Stimulated activated CD8-positive, alpha-beta memory T cell treated with anti-CD3 and anti-CD28 coated beads, Interleukin-15, amount 100 ng/mL, for 48 hours (primary cell): ENCODE measurements at places on chromosomes 1 and 21.

- DNase-seq: no peak
These were observed 244.4 kb downstream of the AKT3 start for GRCh38 chr1:243605604-243606003.

DNA sequence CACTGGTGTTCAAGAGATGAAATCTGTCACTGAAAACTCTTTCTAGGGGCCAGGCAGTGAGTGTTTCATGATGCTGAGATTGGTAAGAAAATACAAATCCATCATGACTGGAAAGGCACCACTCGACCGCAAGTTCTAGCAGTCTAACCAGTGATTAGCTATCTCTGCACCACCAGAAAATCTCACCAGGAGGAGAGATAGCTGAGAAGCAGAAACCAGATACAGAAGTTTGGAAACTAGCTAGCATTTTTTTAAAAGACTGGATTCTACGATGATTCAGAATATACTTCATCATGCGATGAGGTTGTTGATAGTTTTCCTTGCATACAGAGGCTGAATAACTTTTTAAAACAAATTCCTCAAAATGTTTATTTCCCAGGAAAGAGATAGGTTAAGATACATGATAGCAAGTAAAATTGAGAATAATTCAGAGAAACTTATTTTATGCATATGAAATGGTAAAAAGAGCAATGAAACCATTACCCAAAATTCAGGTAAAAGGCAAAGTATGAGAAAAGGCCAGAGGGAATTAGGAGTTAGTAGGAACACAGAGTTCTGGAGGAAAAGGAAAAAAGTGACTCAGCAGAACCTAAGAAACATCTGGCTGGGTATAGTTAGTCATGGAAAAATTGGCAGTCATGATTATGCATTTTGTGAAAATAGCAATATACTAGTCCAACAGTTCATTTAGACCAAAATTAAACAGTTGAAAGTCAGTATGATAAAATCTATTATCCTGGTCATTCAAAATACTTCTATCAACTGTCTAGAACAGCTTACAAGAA, 3.3 kb upstream of the F3 start:
- DNase-seq: no peak

- DNase-seq: no peak
These were observed 1.3 kb upstream of the NRIP1 start for GRCh38 chr21:15066123-15066575.

DNA sequence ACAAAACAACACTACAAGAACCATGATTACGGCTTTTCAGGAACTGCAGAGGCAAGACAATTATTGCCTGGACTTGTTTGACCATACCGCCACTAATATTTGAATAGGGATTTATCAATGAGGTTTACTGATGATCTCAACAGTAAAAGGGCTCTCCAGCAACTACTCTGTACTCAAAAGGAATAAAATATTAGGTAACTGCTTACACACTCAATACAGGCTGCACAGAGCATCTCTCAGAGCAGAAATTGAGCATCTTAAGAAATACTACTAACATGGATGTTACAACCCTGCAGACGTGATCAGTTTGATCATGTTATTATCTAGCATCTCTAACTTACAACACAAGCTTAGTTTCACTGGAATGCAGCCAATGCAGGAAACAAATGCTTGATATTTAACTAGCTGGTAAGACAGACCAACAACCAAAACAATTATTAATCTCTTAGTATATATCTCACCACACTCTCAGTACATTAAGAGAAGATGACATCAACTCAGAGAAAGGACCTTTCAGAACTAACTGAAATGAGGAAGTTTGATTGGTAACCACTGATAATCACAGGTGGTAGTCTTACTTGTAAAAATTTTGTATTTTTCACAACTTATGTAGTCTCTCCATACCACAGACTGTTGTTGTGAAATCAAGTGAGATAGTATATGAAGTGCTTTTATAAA, 52.2 kb downstream of the PUM1 start:
- no peak for DNase-seq

DNA sequence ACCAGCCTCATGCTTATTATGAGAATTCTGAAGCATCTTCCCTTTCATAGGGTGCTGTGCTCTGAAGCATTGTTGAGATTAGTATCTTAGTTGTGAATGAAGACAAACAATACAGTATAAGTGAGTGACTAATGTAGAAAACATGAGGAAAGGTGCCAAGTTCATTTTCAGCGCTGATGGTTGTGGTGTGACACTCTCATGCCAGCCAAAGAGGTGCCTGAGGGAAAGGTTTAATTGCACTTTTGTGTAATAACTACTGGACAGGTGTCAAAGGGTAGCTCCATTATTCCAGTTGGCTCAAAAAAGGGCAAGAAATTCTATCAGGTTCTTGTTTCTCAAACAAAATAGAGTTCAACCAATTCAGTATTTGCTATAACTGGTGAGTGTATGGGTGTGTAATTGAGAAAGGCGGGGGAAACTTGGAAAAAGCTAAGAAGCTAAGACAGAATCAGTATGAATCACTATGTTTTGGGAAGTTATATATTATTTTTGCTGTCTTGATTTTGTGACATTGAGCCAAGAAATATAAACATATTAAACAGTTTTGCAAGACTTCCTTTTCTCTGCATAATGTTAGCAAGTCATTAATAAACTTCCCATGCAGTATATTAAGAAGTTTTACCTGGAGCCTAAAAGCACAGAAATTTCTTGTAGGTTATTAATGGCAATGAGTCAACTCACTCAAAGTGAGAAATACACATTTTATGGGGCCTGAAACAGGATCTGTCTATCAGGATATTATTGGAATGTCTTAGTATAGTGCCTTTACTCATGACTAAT, 31.8 kb downstream of the KCNK2 start:
- DNase-seq: no peak

DNA sequence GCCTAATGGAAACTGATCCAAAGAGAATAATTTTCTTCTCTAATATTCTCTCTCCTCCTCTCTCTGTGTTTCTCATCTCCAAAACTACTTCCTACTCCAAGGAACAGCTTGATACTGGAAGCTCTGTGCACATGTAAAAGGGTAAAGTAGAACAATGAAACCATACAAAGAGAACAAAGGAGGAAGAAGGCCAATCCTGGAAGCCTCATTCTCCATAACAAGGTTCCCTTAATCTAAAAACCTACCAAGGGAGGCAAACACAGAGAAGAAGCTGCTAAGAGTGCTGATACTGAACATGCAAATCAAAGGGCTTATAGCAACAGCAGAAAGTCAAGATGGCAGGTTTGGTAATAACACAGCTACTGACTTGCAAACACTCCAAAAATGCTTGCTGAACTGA, 44.4 kb downstream of the SIPA1L2 start:
- no peak for DNase-seq

GRCh38 chr1:63937461-63938022, 163.7 kb downstream of the ROR1 start:
- no peak for DNase-seq

DNA sequence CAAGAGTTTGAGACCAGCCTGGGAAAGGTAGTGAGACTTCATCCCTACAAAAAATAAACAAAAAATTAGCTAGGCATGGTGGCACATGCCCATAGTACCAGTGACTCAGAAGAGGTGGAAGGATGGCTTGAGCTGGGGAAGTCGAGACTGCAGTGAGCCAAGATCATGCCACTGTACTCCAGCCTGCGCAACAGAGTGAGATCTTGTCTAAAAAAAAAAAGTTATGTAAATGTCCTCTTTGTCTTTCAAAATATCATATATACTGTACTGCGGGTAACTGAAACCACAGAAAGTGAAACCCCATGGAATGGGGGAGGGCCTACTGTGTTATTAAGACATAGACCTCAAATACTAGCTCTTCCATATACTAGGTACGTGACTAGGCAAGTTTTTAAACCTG, 20.8 kb downstream of the ACADM start:
- DNase-seq: no peak

GRCh38 chr21:20789729-20790500, 208.3 kb upstream of the NCAM2 start:
- no peak for DNase-seq

GRCh38 chr1:101898137-101898536, 98.6 kb downstream of the OLFM3 start:
- no peak for DNase-seq

- no peak for DNase-seq
These were observed 54.3 kb downstream of the RPS6KA1 start for GRCh38 chr1:26583646-26584485.

- no peak for DNase-seq
These were observed 22.7 kb downstream of the NCF2 start for GRCh38 chr1:183567584-183567983.

- no peak for DNase-seq
These were observed 307.0 kb downstream of the ZP4 start for GRCh38 chr1:237583756-237584155.

- no peak for DNase-seq
These were observed 12.6 kb upstream of the PSMA5 start for GRCh38 chr1:109438798-109439297.

- no peak for DNase-seq
These were observed 21.8 kb downstream of the MIS18A start for GRCh38 chr21:32256873-32257620.

GRCh38 chr21:35136586-35137219, 87.6 kb upstream of the RUNX1 start:
- no peak for DNase-seq

GRCh38 chr1:167504467-167504827, 13.9 kb downstream of the CD247 start:
- DNase-seq: no peak

- no peak for DNase-seq
These were observed 78.0 kb downstream of the SSBP3 start for GRCh38 chr1:54328066-54328636.

DNA sequence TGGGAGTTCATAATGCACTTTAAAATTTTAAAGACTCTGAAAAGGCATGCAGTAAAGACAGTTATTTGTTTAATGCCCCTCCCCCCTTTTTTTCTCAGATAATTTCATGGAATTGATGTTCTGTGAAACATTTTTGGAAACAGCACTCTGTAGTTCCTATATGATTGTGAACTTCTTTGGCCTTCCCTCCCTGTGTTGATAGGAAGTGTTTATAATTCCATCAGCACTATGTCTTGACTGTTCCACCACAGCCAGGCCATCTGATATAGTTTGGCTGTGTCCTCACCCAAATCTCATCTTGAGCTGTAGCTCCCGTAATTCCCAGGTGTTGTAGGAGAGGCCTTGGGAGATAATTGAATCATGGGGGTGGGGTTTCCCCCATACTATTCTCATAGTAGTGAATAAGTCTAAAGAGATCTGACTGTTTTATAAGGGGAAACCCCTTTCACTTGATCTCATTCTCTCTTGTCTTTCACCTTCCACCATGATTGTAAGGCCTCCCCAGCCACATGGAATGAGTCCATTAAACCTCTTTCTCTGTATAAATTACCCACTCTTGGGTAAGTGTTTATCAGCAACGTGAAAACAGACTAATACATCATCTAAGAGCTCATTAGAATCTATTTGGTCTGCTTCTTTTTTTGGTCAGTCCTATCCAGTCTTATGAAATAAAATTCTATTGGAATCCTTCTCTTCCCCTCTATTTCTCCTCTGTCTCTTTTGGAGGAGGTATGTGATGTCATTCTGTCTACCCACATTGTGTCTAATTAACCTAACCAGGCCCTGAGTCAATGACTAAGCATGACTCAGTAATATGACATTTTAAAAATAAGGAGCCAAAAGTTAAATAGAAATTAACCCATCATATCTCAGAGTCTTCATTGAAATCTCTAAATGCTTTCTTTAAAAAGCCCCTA, 8.9 kb downstream of the CCDC185 start:
- DNase-seq: no peak

- DNase-seq: no peak
These were observed 443.5 kb upstream of the B3GALT2 start for GRCh38 chr1:193629875-193630274.

DNA sequence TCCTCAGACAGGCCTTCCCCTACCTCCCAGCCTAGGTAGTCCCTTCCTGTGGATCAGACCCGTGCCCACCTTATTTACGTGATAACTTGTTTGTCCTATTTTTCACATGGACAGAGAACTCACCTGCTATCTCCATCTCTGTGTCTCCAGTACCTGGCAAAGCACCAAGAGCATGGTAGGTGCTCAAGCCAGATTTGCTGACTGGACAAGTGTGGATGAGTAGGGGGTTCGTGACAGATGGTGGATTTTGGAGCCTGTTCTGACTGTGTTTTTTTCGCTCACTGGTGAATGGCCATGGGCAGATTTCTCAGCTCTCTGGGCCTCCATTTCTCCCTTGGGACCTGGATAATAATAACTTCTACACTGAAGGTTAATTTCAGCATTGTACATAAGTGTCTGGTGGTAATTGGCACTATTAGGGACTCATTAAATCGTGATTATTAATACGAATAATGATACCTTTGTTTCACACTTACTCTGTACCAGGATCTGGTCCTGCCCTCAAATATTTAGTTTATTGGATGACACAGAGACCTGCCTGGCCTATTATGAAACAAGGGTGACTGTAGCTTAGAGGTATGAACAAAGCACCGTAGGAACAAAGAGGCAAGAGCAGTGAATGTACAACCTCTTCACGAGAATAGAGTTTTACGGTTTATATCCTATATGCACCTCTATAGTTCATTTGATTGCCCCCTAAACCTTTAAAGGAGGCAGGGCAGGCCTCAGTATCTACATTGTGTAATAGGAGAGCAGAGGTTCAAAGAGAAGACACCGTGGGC, 24.5 kb upstream of the SLC26A9 start:
- no peak for DNase-seq

GRCh38 chr1:169946206-169946605, 52.5 kb upstream of the SCYL3 start:
- no peak for DNase-seq

DNA sequence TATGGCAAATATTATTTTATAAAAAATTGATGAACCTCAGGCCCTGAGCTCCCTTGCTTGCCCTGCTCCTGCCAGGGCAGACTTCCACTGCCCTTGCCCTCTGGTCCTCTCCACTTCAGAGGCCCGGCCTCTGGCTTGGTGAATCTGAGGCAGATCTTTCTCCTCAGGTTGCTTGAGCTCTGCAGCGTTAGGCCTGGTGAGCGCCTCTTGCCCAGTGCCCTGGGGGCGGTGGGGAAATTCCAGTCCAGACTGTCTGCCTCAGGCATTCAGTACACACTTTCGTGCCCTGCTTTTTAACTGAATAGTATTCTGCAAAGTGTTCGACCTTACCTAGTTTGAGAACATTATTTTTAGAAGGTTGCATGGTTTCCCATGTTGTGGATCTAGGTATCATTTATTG, 98.2 kb downstream of the PCBP3 start:
- no peak for DNase-seq

DNA sequence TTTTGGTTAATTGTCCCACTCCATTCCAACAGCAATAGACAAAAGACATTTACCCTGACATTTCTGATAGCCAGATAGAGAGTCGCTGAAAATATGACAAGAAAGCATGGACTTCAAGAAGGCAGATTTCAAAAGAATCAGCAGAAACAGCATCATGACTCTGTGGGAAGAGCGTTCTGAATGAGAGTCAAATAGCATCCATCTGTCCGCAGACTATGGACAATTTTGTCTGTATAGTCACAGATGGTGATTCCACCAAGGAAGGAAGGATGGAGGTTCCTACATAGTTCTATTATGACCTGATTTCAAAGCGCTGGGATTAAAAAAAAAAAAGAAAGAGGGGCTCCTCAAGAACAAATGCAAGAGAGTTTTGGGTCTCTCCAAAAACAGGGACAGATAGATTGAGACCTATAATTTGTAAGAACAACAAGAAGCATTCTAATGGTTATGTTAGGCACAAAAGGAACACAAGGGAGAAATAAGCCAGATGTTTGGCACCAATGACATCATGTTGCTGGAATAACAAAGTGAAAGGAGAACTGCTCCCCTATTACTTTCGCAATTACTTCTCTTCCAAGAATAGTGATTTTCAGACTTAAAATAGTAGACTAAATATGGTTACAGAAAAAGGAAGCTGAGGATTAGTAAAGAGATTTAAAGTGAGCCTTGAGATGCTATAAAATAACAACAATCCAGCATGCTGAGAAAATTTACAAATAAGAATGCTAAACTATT, 28.5 kb downstream of the NIBAN1 start:
- DNase-seq: no peak

- peak; percentile 80 for DNase-seq
These were observed 37.0 kb downstream of the NUAK2 start for GRCh38 chr1:205284420-205285144.
